ENCODE measurements at places on chromosomes 1 and 21.

- no peak for DNase-seq
Observed at GRCh38 chr1:47611992-47612391, 174.1 kb downstream of the FOXD2 start.

DNA sequence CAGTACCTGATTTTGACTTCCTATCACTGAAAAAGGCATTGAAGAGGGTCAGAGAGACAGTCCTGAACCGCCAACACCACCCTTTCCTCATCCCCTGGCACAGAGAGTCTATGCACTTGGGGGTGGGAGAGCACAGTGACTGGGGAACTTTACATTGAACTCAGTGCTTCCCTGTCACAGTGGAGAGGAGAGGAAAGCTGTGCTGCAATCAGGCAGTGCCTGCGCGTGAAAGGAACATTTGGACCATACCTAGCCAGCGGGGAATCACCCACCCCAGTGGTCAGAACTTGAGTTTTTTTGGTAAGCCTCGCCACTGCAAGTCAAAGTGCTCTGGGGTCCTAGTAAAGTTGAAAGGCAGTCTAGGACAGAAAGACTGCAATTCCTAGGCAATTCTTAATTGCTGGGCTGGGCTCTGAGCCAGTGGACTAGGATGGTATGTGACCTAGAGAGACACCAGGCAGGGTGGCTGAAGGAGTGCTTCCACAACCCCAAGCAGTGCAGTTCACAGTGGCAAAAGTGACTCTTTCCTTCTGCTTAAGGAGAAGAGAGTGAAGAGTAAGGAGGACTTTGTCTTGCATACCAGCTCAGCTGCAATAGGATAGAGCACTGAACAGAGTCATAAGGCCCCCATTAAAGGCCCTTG lies 9.4 kb upstream of the HENMT1 start:
- DNase-seq = no peak

DNA sequence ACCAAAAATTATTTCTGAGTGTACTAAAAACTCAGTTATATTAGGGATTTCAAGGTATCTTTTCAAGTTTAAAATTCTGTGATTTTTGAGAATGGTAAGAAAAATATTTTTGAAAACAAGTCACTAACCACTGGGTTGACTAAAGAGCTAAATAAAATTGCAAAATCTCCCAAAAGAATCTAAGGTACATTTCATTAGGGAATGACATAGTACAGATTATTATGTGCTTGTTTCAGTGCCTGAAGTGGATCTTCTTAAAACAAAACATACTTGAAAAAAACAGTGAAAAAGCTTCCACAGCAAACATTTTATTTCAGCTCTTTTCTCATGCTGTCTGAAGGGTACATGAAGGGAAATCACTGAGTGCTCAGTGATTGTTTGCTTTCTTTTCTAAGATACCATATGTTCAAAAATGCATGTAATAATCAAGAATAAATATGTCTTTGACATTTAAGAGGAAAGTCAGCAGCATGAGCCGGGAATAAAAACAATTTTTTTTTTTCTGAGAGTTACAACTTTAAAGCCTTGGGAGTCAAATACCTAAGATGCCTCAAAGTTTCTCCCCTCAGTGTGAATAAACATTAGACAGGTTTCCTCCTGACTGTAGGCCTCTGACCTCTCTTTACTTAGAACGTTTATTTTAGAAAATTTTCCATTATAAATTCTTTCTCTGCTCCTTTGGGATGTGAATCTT lies 200.7 kb downstream of the KCNT2 start:
- DNase-seq = no peak

- DNase-seq = peak; percentile 88
Observed at GRCh38 chr1:184664042-184664660, 90.5 kb downstream of the EDEM3 start.

GRCh38 chr1:156766298-156767100 lies 836 bp upstream of the PRCC start:
- DNase-seq = no peak

DNA sequence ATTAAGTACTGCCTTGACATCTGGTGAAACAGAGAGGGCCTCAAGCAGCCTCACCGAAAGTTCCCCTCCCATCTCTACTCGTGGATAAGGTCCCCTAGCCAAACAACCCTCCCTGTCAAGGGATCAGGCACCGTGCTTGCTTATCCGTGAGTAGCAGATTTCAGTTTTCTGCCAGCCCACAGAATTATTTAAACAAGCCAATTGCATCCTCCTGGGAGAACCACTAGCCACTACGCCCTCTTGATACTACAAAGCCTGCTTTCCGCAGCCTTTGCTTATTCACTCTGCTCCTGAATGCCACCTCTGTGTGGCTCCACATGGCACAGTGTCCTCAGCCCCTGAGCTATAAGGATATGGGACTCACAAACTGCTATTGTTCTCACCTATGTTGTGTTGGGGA lies 5.9 kb upstream of the TFF2 start:
- DNase-seq = no peak

- no peak for DNase-seq
Observed at GRCh38 chr1:9849691-9850441, 26.1 kb upstream of the CLSTN1 start.

DNA sequence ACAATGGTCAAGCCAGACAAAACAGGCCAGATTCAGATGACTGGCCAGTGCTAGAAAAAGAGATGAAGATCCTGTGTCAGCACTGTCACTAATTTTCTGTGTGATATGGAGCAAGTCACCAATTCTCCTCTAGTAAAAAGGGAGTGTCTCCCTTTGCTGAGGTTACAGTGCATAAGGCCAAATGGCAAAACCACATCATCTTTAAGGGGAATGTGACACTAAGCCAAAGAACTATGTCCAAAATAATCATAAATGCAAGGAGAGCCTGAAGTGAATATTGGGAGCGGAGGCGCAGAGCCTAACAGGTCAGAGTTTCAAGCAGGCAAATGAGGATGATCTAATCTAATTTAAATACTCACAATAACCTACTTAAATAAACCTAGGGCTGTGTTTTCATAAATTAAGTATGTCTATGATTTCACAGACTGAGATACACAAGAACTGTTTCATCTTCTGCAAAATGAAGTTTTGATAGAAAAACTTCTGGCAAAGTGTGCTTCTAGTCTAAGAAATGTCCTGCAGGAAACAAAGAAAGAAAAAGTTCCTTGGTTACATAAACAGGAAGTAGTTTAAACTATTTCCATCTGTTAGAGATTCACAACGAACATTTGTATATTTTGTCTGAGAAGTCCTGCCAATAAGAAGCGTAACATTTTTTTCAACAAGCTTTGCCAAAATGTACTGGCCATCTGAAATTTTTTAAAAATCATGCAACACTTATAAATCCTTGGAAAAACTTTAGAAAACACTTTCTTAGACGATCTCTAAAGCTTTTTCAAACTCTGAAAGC lies 290.2 kb downstream of the LRRC40 start:
- DNase-seq = peak; percentile 57

DNA sequence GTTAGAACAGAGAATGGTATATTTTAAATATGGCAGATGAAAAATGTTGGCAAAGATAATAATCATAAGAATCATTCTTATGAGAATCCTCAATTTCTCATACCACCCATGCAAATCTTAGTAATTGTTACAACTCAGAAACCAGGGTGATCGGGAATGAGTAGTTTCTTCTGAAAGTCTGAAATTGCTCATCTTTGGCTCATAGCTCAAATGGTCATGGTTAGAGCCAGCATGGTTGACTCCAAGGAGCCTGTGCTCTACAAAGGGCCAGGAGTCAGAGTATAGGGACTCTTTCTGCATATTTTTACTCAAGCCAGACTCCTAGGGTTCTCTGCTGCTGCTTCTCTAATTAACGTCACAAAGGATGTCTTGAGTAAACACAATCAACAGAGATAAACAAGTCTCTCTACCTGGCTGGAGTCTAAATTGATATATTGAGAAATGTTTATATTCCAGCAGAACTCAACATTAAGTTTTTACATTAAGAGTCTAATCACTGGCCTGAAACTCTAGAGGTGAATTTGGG lies 1.9 kb upstream of the ETV3 start:
- no peak for DNase-seq

- no peak for DNase-seq
Observed at GRCh38 chr1:92203105-92203504, 14.6 kb upstream of the C1orf146 start.

DNA sequence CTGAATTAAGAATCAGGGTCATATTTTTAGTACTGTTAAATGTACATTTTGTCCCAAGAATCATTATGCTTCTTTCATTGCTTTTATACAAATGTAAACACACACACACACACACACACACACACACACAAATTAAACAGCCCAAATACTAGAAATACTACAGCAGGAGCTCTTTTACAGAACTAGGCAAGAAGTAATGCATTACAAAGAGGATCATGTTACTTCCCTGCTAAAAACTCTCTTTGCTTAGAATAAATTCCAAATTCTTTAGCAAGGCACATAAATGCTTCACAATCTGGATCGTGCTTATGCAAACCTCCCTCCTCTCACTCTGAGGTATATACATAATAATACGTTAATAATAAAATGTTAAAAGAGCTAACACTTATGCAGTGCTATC lies 720.4 kb upstream of the ADGRL4 start:
- DNase-seq = no peak

DNA sequence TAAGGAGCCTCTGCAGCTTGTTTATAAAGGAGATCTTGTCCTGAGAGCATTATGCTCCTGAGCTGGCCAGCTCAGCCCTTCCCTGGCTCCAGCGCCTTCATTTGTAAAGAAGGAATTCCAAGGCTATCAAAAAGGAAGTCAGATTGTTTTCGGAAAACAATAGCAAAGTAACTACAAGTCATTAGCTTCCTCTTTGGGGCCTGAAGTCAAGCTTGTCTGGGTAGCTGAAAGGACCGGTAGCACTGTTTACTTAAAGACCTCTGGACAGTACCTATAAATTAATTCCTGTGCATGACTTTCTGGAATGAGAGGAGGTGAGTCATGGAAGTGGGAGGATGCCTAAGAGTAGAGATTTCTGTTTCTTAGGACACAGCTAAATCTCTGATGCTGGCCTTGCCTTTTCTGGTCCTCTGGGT lies 20.7 kb upstream of the GJA5 start:
- DNase-seq = no peak

DNA sequence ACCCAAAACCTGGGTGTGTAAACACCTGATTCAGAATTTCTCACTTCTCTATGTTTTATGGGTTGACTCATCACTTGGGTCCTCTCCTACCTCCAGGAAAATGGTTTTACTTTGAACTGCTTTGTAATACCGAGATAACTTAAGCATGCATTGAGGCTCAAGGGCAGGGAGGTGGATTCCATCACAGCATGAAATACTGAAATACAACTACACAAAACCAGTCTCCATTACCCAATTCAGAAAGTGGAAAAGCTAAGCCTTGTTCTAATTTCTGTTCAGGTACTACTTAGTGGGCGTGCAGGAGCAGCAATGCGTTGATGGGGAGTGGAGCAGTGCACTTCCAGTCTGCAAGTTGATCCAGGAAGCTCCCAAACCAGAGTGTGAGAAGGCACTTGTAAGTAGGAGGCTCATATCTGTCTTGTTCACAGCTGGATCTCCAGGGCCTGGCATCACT lies 6.1 kb upstream of the C4BPA start:
- no peak for DNase-seq

DNA sequence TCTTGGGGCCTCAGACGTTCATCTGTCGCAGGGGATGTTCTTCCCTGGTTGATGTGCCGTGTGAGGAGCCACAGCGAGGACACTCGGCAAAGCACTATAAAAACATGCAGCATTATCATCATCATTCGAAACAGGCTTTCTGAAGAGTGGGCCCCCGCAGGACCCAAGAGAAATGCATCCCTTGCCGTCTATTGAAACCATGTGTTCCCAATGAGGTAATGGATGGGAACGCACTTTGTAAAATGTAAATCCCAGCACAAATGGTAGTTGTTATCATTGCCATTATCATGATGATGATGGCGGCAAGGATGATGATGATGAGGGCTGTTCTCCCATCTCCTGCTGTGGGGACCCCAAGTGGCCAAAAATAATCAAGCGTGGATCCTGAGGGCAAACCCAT lies 76.8 kb downstream of the GLIS1 start:
- no peak for DNase-seq
